ENCODE measurements at places on chromosomes 5 and 9.

DNA sequence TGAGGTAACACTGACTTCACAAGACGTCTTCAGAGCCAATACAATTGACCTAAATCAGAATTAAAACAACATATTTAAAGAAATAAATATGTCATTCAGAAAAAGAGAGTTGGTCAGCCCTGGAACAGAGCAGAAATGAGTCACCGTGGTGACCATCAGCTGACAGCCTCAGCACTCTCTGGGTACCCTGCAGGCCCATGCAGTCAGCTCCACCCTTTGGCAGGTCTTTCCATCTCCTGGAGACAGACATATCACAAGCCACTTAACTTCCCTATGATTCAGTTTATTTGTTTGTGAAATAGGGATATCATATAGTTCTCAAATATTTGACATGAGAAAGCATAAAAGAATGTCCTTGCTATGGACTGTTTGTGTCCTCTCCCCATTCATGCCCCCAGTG, 151.6 kb upstream of the MEF2C start:
- no peak for DNase-seq

DNA sequence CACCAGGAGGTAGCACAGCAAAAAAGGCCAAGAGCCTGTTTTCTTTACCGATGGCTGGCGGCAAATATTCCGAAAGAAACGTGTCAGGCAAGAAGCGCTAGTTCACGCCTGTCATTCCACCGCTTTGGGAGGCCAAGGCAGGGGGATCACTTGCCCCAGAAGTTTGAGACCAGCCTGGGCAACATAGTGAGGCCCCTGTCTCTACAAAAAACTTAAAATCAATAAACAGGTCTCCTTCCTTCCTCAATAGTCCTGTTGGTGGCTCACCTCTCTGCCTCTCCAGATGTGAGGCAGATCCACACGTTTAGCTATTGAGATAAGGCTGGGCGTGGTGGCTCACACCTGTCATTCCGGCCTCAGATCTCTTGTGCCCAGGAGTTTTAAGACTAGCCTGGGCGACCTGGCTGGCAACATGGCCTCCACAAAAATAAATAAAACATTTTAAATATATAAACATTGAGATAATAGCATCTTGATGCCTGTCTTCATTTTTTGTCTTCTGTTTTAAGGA, 1.3 kb upstream of the TMEM250 start:
- no peak for DNase-seq

- no peak for DNase-seq
These were observed 29.5 kb downstream of the NDUFS6 start for GRCh38 chr5:1830571-1831228.

GRCh38 chr9:20636888-20637440, 14.7 kb upstream of the MLLT3 start:
- DNase-seq: peak; percentile 37

- no peak for DNase-seq
These were observed 16.1 kb upstream of the CRB2 start for GRCh38 chr9:123339666-123340510.

DNA sequence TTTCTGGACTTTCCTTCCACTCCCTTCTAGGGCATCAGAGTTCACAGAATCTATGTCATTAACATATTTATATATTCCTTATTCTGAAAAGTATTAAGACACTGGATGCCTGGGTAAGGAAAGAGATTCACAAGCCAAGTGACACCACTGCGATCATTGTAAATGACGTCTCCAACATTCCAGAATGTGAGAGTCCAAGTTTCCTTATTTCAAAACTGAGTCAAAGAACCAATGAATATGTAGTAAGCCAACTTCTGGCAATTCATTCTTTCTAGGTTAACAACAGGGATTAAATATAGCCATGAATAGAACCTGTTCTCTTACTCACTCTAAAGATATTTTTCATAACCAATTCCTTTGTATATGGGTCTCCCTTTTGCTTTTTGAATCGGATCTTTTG, 18.1 kb downstream of the RAI14 start:
- no peak for DNase-seq

GRCh38 chr9:12464910-12465512, 228.2 kb upstream of the TYRP1 start:
- DNase-seq: peak; percentile 57

GRCh38 chr9:128684325-128685199, 4.5 kb upstream of the SET start:
- DNase-seq: peak; percentile 87
